Psoas muscle (tissue), 8 donors: ENCODE measurements at places on chromosomes 1 and 21. TPM values are rescaled to one million over a fixed set of nuclear protein-coding genes. Genes with fewer than 3 reads are reported as not detected.

DNA sequence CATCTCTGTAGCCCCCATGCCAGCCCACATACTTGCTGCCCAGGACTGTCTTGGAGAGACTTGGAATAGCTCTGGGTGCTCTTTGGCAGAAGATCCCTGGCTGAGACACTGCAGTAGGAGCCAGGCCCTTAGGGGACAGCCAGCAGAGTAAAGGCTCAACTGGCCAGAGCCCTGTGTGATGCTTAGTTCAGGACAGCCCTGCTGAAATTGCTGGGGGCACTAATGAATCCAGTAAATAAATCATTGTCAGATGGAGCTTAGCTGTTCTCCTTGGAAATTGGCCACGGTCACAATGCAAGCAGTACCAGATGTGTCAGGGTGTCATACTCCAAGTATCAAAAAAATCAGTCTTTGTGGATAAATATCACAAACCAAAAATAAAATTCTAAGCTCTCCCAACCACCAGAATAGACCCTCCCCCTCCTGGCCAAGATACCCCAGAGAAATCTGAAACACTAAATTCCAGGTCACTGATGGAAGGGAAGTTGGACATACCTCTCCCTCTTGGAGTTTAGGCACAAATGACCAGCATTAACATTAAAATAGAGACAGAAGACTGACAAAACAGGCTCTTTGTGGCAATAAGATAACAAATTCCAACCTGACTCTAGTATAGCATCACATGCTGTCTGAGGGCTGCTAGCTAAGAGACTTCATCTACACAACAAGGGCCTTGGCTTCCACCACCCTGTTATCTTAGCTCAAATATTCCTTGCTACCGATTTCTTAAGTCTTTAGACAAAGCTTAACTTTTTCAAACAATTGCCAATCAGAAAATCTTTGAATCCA lies 83.2 kb upstream of the DNAH14 start:
- no peaks in the 10 kb centered on the region for H3K4me1 ChIP-seq
- no peak overlapping the region for H3K27ac ChIP-seq
- no peaks in the 10 kb centered on the region for H3K27me3 ChIP-seq
- H3K4me3 ChIP-seq, result no peak overlapping the region

The MMEL1 gene
- total RNA-seq, result not detected

DNA sequence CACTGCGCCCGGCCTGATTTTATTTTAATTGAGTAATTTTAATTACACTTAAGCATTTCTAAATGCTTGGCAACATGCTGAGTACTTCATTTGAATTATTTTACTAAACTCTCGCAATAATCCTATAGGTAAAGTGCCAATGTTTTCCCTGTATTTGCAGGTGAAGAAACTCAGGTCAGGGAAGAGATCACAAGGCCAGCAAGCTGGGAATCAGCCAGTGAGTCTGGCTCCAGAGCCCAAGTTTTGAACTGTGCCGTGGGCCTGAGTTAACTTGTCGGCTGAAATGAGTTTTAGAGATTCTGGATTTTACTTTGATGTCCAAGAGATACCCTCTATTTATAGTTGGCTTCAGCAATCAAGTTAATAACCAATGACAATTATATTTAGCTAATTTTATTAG lies 141.4 kb downstream of the CNIH3 start:
- H3K27ac ChIP-seq, result no peak overlapping the region
- DNase-seq, result no peak
- H3K27me3 ChIP-seq, result no peaks in the 10 kb centered on the region
- H3K4me3 ChIP-seq, result no peak overlapping the region
- H3K36me3 ChIP-seq, result no peaks in the 10 kb centered on the region

DNA sequence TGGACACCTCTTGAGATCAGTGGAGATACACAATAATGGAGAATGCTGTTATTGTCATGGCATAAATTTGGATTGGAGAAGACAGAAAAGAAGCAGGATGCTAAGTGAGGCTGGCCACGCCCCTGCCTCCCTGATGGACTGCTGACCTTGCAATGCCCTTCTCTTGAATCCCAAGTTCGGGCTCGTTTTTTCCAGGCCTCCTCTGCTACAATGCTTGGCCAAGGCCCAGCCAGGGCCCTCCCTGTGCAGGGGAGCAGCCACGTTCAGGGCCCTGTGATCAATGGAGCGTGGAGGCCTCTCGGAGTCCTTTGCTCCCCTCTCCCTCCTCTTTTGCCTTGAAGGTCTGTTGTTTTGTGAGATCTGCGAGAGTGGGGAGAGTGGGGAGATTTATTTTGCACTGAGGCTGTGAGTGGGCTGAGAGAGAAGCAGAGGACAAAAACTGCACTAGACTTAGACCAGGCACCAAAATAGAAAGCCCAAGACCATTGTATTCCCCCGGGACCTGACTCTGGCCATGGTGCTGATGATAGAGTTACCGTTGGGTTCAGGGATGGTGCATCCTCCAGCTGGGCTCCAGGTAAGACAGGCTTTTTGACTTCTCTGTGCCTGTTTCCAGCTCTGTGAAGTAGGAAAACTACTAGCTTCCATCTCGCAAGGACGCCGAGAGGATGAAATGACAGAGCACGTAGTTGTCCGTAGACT lies 268.6 kb downstream of the KAZN start:
- H3K36me3 ChIP-seq, result no peaks in the 10 kb centered on the region
- no peak overlapping the region for H3K4me3 ChIP-seq
- H3K4me1 ChIP-seq, result no peaks in the 10 kb centered on the region
- DNase-seq, result no peak

GRCh38 chr1:211736351-211736915 lies 61.0 kb upstream of the NEK2 start:
- H3K4me3 ChIP-seq, result no peak overlapping the region
- no peaks in the 10 kb centered on the region for H3K27me3 ChIP-seq
- no peaks in the 10 kb centered on the region for H3K4me1 ChIP-seq
- H3K36me3 ChIP-seq, result no peaks in the 10 kb centered on the region

GRCh38 chr1:113142791-113143190 lies 69.8 kb downstream of the LRIG2 start:
- H3K36me3 ChIP-seq, result no peaks in the 10 kb centered on the region
- no peak overlapping the region for H3K27ac ChIP-seq
- DNase-seq, result no peak

DNA sequence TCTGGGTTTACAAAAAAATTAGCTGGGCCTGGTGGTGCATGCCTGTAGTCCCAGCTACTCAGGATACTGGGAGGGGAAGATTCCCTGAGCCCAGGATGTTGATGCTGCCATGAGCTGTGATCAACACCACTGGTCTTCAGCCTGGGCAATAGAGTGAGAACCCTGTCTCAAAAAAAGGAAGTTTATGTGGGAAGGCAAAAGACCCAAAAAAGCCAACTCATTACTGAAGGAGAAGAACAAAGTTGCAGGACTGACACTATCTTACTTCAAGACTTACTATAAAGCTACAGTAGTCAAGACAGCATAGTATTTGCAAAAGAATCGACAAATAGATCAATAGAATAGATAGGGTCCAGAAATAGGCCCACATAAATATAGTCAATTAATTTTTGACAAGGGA lies 9.2 kb upstream of the PTGS2 start:
- H3K4me1 ChIP-seq, result no peaks in the 10 kb centered on the region
- H3K4me3 ChIP-seq, result no peak overlapping the region
- H3K27me3 ChIP-seq, result no peaks in the 10 kb centered on the region
- no peak overlapping the region for H3K27ac ChIP-seq
- no peaks in the 10 kb centered on the region for H3K36me3 ChIP-seq

DNA sequence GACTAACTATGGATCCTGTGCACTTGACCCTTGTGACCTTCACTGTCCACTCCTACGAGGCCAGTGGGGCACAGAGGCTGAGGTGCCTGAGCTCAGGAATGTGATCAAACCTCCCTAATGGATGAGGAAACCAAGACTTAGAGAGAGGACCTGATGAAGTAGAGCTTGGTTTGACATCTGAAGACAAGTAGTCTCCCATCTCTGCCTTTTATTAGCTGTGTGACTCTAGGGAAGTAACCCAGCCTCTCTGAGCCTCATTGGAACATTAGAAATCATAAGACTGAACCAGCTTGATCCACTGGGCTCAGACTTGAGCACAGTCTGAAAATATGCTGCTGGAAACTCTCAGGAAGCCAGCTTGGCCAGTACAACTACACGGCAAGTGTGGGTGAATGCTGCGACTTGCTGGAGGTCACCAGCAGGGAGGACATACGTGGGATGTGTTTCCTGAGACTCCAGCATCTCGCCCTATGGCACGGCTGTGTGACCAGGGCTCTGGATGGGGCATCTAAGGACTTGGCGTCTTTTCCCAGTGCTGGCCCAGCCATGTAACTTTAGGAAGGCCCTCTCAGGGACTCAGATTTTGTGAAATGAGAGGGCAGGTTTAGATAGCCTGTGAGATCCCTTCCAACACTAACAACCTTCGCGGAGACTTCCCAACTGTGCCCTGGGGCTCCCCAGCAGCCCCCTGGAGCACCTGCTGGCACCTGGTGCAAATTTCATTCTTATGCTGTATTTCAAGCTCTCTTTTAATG lies 10.5 kb downstream of the CDCP2 start:
- no peak overlapping the region for H3K27ac ChIP-seq
- no peaks in the 10 kb centered on the region for H3K36me3 ChIP-seq
- no peak for DNase-seq
- no peaks in the 10 kb centered on the region for H3K27me3 ChIP-seq

GRCh38 chr1:41846625-41847405 lies 71.9 kb downstream of the HIVEP3 start:
- DNase-seq, result no peak
- H3K27me3 ChIP-seq, result no peaks in the 10 kb centered on the region
- no peaks in the 10 kb centered on the region for H3K36me3 ChIP-seq
- no peak overlapping the region for H3K4me3 ChIP-seq
- H3K4me1 ChIP-seq, result peaks cover 2% of the 10 kb centered on the region
- no peak overlapping the region for H3K27ac ChIP-seq

The CACHD1 gene
- total RNA-seq, result 5.1 TPM

DNA sequence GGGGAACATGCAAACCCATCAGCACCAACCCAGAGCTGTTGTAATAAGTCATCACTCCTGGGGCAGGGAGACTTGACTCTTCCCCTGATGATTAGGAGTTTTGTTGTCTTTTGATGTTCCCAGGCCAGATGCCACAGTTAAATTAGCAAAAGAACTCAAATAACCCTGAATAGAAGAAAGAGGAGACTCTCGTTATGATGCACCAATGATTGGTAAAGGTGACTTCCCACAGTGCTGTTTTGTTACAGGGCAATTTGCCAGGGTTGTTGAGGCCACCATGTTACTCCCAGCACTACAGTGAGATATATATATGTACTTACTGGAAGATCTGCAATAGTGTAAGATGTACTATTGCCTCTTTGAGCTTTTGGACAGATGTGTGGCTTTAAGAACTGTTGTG lies 24.3 kb upstream of the RCAN1 start:
- H3K36me3 ChIP-seq, result no peaks in the 10 kb centered on the region
- no peak overlapping the region for H3K4me3 ChIP-seq
- H3K27me3 ChIP-seq, result no peaks in the 10 kb centered on the region
- H3K27ac ChIP-seq, result no peak overlapping the region

DNA sequence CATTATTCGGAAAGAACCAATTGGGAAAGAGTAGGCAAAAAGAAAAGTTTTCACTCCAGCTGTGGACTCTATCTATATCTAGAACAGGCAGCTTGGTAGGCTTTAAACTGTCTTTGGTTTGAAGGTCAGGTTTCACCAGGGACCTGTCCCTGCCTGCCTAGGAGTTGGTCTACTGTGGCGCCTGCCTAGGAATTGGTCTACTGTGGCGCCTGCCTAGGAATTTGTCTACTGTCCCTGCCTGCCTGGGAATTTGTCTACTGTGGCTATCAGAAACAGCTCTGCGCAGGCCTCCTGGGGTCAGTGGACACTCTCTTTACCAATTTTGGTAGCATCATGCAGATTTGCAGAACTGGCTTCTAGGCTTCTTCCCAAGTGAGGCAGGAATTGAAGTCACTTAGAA lies 13.8 kb downstream of the USP25 start:
- DNase-seq, result no peak
- no peaks in the 10 kb centered on the region for H3K36me3 ChIP-seq
- no peak overlapping the region for H3K27ac ChIP-seq
- H3K27me3 ChIP-seq, result no peaks in the 10 kb centered on the region
- H3K4me1 ChIP-seq, result peaks cover 58% of the 10 kb centered on the region

The SV2A gene
- total RNA-seq, result 0.17 TPM

DNA sequence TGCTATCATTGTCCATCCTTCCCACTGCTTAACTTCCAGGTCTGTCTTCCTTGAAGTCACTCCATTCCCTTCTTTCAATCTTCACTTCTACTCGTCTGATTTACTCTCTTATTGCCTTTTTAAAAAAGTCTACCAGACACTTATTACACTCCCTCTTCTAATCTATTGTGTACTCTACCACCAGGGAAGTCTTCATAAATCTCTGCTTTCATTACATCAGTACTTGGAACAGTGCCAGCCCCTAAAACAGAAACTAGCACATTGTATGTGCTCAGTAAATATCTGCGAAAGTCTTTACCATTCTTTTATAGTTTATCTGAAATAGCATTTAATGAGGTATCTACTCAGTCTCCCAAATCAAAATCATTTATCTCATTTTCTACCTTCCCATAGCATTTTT lies 236.4 kb downstream of the USH2A start:
- no peak overlapping the region for H3K27ac ChIP-seq
- no peak for DNase-seq
- H3K27me3 ChIP-seq, result no peaks in the 10 kb centered on the region
- H3K4me1 ChIP-seq, result no peaks in the 10 kb centered on the region
- no peak overlapping the region for H3K4me3 ChIP-seq
- H3K36me3 ChIP-seq, result no peaks in the 10 kb centered on the region

DNA sequence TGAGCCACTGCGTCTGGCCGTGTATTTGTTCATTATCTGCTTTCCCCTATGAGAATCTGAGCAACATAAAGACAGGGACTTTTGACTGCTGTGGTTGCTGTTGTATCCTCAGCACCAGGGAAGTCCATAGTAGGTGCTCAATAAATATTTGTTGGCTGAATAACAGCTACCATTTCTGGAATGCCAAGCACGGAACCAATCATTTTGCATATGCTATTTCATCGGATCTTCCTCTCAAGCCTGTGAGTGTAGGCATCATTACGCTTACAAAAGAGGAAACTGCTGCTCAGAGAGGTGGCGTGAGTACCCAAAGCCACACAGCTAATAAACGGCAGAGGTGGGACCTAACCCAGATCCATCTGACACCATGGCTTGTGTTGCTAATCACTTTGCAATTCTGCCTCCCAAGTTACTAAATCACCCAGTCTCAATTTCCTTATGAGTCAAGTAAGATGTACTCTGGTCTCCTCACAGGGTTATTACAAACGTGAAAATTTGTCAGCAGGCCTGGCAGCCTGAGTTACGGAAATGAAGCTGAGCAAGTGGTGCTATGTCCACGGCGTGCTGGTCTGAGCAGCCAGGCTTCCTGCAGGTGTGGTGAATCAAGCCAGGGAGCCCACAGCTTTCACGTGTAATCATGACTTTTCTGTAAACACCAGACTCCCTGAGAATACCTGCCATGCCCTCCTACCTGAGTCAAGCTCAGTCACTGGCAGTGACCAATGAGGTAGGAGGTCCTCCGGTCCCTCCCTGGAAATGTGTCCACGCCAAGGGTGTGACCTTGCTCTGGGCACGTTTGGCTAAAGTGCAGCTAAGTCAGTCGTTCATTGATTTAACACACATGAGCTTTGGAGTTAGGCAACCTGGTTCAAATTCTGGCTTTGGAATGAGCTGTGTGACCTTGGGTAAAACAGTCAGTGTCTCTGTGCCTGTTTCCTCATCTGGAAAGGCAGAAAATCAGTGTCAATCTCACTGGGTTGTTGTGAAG lies 4.8 kb upstream of the RHCE start:
- peaks cover 5% of the 10 kb centered on the region for H3K36me3 ChIP-seq
- H3K4me3 ChIP-seq, result no peak overlapping the region
- H3K27ac ChIP-seq, result peak overlapping the region; percentile 10
- peaks cover 4% of the 10 kb centered on the region for H3K4me1 ChIP-seq
- no peak for DNase-seq

The ENTREP3 gene
- total RNA-seq, result 21.3 TPM

- H3K27ac ChIP-seq, result no peak overlapping the region
- H3K36me3 ChIP-seq, result no peaks in the 10 kb centered on the region
- H3K4me1 ChIP-seq, result peaks cover under 1% of the 10 kb centered on the region
- no peaks in the 10 kb centered on the region for H3K27me3 ChIP-seq
- H3K4me3 ChIP-seq, result no peak overlapping the region
Measured at GRCh38 chr1:53190210-53190611, 6.4 kb upstream of the CPT2 start.

The HSF2BP gene
- total RNA-seq, result 0.16 TPM
